Activated CD8-positive, alpha-beta memory T cell treated with anti-CD3 and anti-CD28 coated beads for 1 hour (primary cell): ENCODE measurements at places on chromosomes 12 and 14.

GRCh38 chr12:252636-253035 lies 10.0 kb downstream of the SLC6A13 start:
- no peak for DNase-seq

DNA sequence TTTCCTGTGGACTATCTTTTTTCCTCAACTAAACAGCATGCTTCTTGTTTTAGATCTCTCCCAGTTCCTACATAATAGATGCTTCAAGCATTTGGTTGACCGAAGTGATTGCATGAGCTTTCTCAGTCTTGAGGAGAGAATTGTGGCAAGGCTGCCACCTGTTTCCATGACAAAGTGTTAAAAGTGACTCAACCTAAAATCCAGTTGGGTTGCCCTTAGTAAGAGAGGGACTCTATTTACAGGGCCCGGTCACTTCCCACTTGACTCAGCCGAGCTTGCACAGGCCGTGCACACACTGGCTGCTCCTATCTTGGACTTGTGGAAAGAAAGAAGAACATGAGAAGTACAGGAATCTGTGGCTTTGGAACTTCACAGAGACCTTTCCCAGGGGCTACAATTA lies 2.1 kb upstream of the B4GALNT3 start:
- DNase-seq: no peak

- no peak for DNase-seq
Observed at GRCh38 chr12:100579844-100580243, 6.4 kb downstream of the GAS2L3 start.

GRCh38 chr14:102902086-102902485 lies 20.4 kb upstream of the AMN start:
- no peak for DNase-seq

- no peak for DNase-seq
Observed at GRCh38 chr14:103123634-103124500, 606 bp downstream of the TNFAIP2 start.
